Activated naive CD4-positive, alpha-beta T cell treated with Interleukin-2 at 50 U/mL for 16 hours (primary cell): ENCODE measurements at places on chromosomes 11 and 22.

DNA sequence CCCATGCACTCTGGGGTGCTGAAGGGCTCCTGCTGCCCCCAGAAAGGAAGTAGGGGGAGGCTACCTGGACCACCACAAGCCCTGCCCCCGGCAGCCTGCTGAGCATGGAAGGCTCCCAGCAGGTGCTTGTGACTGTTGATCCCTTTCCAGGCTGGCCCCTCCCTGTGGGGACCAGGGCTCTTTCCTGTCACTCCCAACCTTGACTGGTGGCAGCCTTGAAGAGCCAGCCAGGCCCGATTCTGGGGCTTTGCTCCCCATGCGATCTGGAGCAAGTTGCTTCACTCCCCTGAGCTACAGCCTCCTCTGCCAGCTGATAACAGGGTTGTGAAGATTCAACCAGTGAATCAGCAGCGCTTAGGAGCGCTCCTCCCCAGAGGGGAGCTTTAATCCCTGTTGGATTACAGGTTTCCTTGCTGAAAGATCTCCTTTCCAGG lies 4.6 kb upstream of the CST6 start:
- no peak for DNase-seq

- DNase-seq, result no peak
Measured at GRCh38 chr11:63574856-63575602, 11.8 kb upstream of the PLAAT2 start.

GRCh38 chr11:20157728-20158127 lies 2.5 kb downstream of the DBX1 start:
- DNase-seq, result no peak

- DNase-seq, result no peak
Measured at GRCh38 chr11:70109006-70109405, 30.9 kb downstream of the ANO1 start.

GRCh38 chr11:66539870-66540213 lies 6.0 kb downstream of the ZDHHC24 start:
- no peak for DNase-seq

- no peak for DNase-seq
Measured at GRCh38 chr11:132409573-132410355, 1039.3 kb downstream of the NTM start.

GRCh38 chr22:19981171-19981960 lies 35.3 kb downstream of the ARVCF start:
- no peak for DNase-seq

DNA sequence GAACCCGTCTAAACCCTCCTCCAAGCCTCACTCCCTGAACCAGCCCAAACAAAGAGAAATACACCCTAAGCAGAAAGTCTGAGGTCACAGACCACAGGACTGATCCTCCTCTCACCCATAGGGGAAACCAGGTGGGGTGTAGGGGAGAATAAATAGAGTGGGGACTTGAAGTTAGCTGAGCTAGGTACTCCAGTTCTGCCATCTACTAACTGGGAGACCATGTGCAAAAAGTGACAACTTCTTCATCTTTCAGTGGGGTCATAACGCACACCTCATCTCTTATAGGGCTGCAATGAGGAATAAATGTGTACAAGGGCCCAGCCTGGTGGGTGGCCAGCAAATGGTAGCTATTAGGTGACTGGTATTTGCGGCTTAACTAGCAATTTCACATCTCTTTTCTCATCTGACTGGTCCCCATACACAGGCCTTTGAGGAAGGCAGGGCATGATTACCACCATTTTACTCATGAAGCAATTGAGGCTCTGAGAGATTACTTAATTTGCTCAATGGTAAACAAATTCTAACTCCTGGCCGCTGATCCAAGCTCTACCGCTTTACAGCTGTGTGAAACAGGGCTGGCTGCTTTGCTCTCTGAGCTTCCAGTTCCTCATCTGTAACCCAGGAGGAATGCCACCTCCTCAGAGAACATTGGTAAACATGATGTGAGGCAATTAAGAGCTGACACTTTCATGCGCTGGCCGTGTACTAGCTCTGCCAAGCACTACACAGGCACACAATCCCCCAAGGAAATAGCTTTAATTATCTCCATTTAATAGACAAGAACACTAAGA lies 16.6 kb downstream of the TBC1D10A start:
- no peak for DNase-seq

DNA sequence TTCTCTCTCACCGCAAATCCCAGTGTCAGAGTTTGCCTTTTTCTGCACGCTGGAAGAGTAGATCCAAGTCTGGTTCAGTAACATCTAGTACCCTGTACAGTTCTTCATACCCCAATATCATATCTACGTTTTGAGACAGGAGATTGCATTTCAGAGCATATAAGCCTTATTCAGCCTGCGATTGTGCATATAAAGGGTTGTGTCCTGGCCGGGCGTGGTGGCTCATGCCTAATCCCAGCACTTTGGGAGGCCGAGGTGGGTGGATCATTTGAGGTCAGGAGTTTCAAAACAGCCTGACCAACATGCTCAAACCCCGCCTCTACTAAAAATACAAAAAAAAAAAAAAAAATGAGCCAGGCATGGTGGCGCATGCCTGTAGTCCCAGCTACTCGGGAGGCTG lies 104.9 kb downstream of the MTNR1B start:
- DNase-seq, result no peak

GRCh38 chr11:96906476-96906875 lies 516.7 kb downstream of the JRKL start:
- DNase-seq, result no peak

GRCh38 chr11:32411942-32412615 lies 23.3 kb downstream of the WT1 start:
- DNase-seq, result no peak

DNA sequence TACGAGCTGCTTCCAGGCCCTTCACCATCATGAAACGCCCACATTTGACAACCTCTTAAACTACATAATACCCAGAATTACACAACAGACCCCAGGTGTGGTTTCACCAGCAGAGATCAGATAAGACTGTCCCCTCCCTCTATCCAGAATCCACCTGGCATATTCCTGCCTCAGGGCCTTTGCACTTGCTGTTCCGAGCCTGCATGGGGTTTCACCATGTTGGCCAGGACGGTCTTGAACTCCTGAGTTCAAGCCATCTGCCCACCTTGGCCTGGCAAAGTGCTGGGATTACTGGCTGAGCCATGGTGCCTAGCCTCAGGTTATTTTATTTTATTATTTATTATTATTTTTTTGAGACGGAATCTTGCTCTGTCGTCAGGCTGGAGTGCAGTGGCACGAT lies 73.4 kb downstream of the FBXO7 start:
- DNase-seq, result no peak

GRCh38 chr11:126607374-126607773 lies 251.9 kb downstream of the ST3GAL4 start:
- no peak for DNase-seq

DNA sequence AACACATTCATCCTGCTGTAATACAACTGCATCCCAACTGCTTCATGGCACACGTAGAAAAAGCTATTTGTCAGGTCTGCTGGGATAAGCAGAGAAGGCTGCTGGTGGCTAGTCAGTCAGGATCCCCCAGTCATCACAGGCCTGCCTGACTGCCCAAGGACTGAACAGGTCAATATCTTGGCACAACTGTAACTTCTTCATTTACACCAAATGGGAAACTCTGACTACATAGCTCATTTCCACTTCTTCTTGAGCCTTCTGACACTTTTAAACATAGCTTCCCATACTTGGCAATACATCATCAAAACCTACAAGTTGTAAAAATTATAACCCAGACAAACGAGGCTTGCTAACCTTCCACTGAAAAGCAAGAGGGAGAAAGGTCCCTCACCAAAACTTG lies 2.8 kb downstream of the TMEM9B start:
- DNase-seq, result no peak

- no peak for DNase-seq
Measured at GRCh38 chr11:92227959-92228935, 3.6 kb downstream of the FAT3 start.
